ENCODE measurements at places on chromosomes 1 and 21.

GRCh38 chr1:194252199-194252598 is 1065.8 kb upstream of the B3GALT2 start:
- peak; percentile 94 for DNase-seq

DNA sequence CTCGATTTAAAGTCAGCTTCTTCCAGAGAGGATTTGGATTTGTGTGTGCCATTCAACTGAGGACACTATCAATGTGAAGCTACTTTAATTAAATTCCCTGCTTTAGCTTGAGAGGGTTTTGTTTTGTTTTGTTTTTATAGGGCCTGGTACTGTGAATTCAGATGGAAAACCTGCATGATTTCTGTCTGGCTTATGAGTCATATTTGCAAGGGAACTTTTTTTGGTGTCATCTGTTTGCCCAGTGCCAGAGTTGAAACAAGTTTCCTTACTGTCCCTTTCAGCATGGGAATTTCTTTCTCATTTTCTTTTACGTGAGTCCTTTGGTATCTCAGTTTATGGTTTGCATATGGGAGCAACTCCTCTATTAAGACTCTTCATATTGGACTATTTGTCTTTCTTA is 194.6 kb downstream of the GREM2 start:
- no peak for DNase-seq

- no peak for DNase-seq
Observed at GRCh38 chr1:10835421-10835820, 39.0 kb upstream of the CASZ1 start.

- DNase-seq, result no peak
Observed at GRCh38 chr1:2087766-2088165, 37.6 kb downstream of the PRKCZ start.

GRCh38 chr1:245537992-245538391 is 383.2 kb downstream of the KIF26B start:
- DNase-seq, result peak; percentile 20

DNA sequence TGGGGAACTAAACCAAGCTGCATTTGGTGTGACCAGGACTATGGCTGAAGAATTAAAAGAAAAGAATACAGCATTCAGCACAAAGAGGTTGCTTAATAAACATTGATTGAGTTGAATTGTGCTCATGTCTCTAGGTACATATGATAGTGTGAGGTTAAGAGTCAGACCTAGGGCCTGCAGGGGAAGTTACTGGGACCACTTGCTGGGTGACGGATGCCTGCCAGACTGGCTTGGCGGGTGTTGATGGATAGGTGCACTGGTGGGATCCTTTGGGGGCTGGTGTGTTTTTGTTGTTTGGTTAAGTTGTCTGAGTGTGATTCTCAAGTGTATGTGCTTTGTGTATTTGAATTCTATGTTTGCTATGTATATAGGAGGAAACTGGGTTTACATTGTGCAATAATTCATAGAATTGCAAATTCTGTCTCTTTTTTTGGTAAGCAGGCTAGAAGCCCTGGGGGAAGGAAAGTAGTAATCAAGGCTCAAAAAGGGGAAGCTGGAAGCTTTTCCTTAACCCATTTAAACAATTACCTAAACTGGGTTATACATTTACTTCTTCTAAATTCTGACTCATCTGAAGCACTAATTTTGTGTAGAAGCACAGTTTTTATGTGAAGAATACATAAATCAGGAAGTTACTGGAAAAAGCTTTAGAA is 1.8 kb downstream of the CD101 start:
- DNase-seq, result no peak

Measured in fibroblast of skin of scalp (primary cell).